ENCODE measurements at places on chromosomes 5 and 9.

- DNase-seq, result no peak
Measured at GRCh38 chr5:153573326-153574033, 83.0 kb downstream of the GRIA1 start.

GRCh38 chr5:180074462-180074861 is 2.9 kb upstream of the RNF130 start:
- no peak for DNase-seq

DNA sequence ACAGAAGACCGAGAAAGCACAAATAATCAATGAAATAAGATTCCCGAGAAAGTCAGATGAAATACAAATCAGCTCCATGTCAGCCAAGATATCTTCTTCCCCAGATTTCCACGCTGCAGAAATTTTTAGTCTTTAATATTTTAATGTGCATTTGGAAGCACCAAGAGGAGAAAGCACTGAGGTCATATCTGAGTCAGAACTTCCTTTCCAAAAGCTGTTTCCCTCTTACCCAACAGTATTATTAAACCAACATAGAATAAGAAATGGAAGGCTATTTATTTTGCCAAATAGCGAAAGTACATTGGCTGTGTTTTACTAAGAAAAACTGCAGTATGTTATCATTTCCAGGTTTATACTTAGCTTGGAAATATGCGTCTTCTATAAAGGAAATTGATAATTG is 772.1 kb upstream of the CDH9 start:
- no peak for DNase-seq

- DNase-seq, result no peak
Measured at GRCh38 chr9:6538666-6539071, 106.9 kb downstream of the GLDC start.

DNA sequence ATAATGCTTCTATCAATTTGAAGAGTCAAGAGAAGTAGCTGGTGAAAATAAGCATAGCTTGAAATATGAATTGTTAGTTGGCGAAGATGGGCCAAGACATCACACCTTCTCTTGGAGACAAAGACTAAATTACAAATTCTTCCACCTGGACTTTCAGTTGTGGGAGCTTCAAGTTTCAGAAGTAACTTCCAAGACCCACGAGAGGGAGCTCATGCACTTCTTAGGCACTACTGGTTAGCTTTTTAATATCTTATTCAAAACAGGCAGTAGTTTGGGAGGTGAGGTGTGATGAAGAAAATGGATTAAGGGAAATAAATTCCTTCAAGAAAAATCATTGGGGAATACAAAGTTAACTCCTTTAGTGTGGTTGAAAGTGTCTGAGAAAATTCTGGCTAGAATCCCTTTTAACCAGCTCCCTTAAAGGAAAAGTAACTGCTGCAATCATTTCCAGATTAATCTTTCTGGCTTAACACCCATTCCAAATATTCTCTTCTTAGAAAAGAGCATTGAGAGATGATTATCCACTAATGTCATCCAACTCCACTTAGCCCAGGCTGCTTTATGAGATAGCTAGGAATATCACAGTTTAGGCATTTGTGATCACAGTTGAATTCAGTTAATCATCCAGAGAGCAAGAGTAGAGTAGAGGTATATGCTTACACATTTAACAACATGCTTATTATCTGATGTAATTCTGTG is 139.5 kb upstream of the DMRTA1 start:
- DNase-seq, result no peak

GRCh38 chr9:18127499-18127875 is 346.5 kb upstream of the ADAMTSL1 start:
- DNase-seq, result no peak

GRCh38 chr9:9598723-9599122 is 1014.1 kb downstream of the PTPRD start:
- no peak for DNase-seq

- DNase-seq, result no peak
Measured at GRCh38 chr5:133389066-133389590, 223.2 kb downstream of the FSTL4 start.

DNA sequence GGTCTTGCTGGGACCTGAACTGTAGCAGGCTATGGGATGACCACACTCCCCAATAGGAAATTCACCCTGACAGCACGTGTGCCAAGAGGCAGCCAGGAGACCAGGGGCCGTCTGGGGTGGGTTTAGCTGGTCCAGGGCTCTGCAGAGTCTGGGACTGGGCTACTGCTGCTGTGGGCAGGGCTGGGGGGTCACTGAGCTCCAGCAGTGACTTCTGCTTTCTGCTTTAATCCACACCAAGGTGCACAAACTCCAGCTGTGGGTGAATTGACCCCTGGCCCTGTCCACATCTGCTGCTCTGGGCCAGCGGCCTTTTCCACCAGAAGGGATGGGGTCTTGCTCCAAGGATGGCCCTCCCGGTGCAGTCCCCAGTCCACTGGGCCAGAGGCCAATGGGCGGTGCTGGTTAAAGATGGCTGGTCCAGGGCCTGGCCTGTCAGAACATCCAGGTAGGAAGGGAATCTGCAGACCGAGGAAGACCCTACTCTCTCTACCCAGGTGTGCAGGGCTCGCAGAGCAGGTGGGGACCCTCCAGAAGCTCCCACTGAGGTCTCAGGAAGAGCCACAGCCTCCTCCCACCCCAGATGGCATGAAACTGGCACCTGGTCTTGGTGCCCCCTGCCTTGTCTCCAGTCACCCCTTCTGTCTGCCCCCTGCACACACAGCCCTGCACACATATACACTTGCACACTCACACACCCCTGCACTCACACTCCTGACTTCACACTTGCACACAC is 28.0 kb downstream of the GLT6D1 start:
- no peak for DNase-seq

DNA sequence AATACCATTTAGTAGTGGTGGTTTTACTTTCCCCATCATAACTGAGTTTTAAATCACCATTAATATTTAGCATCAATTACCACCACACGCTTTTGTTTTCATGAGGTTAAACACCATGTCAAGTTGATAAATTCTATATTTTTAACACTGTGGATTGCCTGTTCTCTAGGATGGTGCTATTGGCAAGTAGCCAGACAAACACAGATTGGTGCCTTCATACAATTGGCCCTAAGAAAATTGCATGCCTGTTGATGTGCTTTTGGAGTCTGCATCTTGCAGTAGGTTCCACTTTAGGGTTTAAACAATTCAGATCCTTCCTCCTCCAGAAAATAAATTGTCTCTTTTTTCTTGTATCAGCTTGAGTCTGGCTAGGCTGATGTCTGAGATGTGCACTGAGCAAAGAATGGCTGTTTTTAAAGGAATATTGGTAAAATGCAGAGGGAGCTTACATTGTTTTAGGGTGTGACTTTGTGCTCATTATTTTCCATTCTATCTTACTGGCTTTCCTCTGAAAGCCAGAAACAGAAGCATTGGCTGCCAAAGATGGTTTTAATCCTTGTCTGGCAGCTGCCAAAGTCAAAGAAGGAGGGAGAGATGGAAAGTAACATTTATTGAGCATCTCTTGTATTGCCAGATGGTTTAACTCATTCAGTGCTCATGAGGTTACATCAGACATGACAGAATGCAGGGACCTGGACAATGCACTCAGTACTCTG is 19.6 kb upstream of the MAN2A1 start:
- no peak for DNase-seq

DNA sequence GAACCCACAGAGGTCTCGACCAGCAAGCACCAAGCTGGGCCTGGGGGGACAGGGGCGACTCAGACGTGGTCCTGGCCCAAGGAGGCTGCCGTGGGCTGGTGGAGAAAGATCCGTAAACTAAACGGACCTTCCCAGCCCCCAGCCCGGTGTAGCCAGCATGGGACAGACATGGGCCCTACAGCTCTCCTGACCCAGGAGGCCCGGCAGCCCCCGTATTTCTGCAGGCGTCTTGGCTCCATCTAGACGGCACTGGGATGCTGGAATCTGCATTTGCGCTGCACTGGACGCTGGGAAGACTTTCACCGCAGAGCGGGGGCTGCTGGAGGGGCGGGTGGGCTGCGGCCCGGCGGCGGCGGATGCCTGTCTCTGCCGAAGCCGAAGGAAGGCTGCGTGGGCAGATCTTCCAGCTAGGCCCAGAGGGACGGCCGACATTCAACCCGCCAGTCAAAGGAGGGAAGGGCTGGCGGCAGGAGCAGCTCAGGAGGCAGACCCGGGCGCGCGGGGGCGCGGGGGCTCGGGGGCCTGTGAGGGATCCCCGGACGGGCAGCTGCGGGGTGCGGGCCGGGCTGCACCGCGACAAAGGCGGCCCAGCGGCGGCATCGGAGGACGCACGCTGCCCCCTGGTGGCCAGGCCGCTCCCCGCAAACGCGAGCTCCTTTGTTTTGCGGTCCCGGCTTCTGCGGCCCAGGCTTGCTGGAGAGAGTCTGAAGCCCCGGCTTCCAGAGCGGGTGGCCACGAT is 266.2 kb downstream of the NSG2 start:
- DNase-seq, result peak; percentile 36

DNA sequence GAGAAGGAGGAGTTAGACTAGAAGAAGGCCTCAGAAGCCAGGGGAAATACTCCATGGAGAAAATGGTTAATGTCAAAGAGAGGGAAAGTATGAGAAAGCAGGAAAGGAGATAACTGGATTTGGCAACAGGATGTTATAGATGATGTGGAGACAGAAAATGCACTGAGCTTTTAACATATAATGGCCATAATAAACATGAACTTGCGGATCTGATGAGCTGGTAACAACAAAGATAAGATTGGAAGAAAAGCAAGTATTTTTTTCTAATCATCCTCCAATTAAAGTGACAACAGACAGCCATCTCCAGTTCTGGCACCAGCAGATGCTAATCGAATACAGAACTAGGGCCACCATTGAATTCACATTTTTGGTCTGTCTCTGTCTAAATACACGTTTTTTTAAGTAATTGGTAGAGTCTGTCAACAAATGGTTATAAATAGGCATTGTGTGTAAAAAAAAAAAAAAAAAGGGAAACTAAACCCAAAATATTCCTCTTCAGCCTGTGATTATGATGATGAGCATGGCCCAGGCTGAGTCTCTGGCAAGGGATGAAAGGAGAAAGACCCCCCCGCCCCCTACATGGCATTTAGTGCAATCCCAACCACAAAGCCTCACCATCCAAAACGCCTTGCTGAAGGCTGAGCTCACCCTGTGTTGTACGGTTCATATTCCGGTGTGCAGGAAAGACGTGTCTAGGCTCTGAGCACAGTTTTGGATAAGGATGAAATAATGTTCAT is 149.5 kb upstream of the LHFPL2 start:
- no peak for DNase-seq

DNA sequence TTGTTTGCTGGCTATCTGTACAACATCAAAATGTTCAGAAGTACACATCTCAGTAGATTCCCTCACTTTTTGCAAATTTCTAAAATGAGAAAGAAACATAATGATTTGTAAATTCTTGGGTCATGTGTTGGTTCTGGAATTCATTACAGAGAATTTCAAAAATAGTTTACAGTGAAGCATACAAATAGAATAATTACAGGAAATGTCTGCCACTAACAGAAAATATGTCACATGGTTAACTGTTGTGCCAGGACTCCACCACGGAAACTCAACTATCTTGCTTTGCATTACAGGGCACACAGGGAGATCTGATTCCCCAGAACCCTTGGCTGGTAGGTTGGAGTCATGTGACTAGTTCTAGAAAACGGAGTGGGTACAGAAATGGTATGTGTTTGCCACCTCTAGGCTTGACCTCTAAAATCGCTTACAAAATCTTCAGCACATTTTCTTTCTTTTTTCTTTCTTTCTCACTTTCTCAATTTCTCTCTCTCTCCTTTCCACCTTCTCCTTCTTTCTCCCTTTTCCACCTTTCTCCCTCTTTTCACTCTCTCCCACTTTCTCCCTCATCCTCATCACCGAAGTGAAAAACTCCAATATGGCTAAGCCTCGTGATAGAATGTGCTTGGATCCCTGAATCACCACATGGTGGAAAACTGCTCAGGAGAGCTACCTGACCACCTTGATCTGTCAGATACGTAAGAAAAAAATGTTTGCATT is 32.4 kb downstream of the RASEF start:
- no peak for DNase-seq

GRCh38 chr5:80790698-80791097 is 135.9 kb upstream of the DHFR start:
- DNase-seq, result no peak

- no peak for DNase-seq
Measured at GRCh38 chr5:113735751-113736150, 222.3 kb downstream of the YTHDC2 start.

DNA sequence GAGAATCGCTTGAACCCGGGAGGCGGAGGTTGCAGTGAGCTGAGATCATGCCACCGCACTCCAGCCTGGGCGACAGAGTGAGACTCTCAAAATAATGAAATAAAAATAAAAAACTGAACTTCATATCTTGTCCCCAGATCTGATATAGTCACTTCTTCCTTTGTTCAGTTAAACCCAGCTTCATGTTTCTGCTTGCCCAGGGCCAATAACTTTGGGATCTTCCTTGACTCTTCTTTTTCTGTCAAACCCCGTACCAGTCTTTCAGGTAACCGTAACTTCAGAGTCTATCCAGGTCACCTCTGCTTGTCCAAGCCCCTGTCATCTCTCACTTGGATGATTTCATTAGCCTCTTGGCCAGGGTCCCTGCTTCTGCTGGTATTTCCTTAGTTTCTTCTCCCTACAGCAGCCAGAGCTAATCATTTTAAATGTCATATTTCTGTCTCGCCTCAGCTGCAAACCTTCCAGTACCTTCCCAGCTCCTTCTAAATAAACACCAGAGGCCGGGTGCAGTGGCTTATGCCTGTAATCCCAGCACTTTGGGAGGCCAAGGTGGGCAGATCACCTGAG is 19.7 kb upstream of the ABL1 start:
- no peak for DNase-seq

DNA sequence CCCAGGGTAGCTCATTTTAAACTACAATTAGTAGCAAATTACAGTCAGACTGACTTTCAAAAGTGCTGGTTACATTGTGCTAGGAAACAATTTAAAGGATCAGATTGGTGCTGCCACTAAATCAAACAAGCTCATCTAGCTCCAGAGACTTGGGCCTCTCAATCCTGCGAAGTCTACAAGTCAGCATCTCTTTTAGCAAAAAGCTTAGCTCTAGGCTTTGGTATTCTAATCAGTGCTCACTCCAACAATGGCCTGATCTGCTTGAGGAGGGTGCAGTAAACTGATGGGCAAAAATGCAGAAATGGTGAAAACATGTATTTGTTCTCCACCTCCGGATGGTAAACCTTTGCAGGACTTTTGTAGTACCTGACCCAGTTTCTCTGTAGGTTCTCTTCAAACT is 47.0 kb upstream of the SEMA6A start:
- DNase-seq, result no peak

- no peak for DNase-seq
Measured at GRCh38 chr9:136721339-136722092, 9.1 kb downstream of the DIPK1B start.

- no peak for DNase-seq
Measured at GRCh38 chr5:37776826-37777225, 63.0 kb downstream of the GDNF start.

- no peak for DNase-seq
Measured at GRCh38 chr9:73219985-73220626, 68.4 kb downstream of the ANXA1 start.
